ENCODE measurements at places on chromosomes 3 and 15.

DNA sequence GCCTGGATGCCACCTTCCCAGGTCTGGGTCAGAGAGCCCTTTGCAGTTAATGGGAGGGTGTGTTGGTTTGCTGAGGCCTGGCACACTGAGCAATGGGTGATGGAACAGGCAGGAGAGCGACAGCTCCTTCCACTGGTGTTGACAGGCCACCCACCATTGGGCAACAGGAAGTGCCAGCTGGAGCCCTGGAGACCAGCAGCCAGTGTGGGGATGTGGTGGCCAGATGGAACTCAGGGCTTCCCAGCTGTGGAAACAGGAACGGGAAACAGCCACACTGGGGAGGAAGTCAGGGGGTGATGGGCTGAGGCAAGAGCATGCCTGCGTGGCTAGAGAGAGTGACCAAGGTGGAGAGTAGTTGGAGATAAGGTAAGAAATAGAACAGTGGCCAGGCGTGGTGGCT, 9.3 kb downstream of the PSTPIP1 start:
- DNase-seq = no peak

DNA sequence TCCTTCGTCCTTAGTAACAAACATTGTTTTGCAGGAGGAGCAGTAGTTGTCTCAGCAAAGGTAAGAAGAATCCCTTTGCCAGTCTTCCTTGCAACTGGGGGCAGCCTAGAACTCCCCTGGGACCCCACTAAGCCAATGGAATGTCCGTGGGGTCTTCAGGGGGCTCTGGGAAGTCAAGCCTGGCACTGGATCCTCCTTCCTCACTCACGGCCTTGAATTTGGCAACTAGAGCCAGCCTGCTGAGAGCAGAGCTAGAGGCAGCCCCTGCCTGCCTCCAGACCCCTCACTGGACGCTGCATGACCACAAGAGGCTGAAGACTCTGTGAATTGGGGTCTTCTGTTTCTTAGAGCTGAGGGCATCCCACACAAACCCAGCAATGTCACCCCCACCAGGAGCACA, 18.6 kb upstream of the PRR23E start:
- no peak for DNase-seq

- DNase-seq = no peak
Measured at GRCh38 chr15:57540736-57541135, 51.0 kb upstream of the MYZAP start.

DNA sequence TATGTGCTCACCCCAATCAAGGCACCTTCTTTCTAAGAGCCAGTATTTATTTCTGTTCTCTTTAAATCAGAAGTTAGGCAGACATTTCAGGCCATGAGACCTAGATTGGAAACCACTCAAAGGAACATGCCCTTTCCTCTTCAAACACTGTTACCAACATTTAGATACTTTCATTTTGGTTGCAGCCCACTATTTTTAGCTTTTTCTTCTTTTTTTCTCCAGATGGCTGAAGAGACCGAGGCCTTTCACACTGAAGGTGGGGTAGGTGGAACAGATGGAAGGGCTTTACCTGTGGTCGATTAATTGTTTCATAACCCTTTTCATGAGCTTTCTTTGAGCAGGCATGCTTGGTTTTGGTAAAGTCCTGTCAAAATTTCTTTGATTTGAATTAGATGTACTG, 10.9 kb upstream of the LZTFL1 start:
- no peak for DNase-seq

DNA sequence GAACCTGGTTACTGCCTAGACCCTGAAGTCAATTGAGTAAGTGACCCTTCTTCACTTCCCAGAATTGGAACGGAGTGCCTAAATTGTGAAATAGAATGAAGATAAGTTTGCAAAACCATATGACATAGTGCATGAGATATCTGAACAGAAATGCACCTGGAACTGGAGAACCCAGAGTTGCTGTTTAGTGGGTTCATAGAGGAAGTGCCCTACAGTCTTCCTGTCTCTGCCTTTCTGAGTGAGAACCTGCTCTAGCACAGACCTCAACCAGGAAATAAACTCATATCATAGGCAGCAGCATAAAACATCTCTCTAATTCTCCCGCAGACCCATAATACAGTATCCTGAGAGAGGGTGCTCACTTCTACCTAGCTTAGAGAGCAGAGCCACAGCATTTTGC, 82.9 kb downstream of the EOMES start:
- no peak for DNase-seq

- DNase-seq = no peak
Measured at GRCh38 chr3:158849757-158850156, 47.9 kb downstream of the MFSD1 start.

GRCh38 chr3:157116017-157116416, 43.9 kb downstream of the CCNL1 start:
- no peak for DNase-seq

DNA sequence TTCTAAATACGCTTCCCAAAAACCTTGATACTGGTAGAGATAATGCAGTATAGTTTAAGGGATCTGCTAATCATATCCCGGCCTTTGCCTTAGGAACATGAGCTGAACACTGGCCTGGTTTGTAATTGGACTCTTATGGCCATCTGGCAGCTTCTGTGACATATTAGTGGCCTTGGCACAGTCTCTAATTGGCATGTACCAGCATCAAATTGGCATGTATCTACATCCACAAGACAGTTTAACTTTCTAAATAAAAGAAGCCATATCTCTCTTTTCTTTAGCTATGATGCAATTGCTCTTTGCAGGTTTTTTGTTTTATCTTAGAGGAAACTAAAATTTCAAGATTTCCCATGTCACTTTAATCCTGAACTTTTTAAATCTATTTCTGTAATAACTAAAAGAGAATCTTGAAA, 44.6 kb upstream of the FILIP1L start:
- no peak for DNase-seq

- DNase-seq = no peak
Measured at GRCh38 chr3:117486719-117487716, 777.4 kb downstream of the TUSC7 start.

All from pancreas (tissue), 10 donors.